ENCODE measurements at places on chromosomes 7 and 10.
A peak's percentile ranks its signal among the peaks of the same experiment; 100 is the strongest.

DNA sequence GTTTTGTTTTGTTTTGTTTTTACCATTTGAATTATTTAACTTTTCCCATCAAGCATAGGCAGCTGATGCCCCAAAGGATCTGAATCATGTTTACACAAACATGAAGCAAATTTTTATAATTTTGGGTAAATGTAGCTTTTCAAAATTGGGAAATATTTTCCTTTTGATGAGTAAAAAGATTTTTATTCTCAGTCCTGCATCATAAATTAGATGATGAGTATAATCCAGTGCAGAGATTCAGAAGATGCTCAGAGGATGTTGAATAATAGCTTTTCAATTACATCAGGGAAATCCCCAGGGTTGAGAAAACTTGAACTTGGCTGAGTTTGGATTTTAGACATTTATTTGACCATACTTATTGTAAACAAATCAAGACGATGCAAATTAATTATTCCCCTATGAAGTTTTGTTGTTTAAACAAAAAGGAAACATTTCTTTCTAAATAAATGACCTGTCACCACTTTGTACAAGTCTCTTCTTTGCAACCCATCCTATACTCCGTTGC is 121.7 kb downstream of the FAM204A start:
- DNase-seq = no peak

GRCh38 chr7:78377532-78377931 is 579.0 kb downstream of the PHTF2 start:
- DNase-seq = no peak

DNA sequence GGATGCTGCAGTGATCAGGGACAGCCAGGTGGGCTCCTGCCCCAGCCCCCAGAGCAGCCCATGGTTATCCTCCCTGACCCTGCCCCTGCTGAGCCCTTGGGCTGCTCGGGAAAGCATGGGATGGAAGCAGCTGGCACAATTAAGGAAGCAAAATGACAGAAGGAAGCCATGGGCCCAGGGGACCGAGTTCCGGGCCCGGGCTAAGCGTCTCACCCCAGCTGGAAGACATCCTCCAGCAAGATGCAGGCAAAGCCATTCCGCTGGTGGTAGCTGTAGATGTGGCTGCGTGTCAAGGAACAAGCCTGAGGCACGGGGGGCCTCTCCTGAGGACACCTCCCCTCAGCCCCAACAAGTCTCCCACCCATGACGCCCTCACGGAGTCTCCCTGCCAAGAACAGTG is 1.1 kb downstream of the ATG9B start:
- DNase-seq = no peak

DNA sequence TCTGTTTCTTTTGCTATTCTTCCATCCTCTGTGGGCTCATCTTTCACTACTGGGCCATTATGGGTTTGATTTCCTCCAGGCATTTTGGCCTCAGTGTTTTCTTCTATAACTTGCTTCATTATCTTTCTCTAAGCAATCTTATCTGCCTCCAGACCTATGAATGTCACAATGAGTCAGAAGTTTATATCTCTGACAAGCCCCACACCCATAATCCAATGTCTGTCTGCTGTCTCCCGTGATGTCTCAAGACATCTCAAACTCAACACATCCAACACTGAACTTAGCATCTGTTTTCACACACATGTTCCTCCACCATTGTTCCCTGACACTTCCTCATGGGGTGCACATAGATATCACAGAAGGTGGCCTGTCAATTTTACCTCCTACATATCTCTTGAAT is 46.7 kb upstream of the RHOBTB1 start:
- no peak for DNase-seq

DNA sequence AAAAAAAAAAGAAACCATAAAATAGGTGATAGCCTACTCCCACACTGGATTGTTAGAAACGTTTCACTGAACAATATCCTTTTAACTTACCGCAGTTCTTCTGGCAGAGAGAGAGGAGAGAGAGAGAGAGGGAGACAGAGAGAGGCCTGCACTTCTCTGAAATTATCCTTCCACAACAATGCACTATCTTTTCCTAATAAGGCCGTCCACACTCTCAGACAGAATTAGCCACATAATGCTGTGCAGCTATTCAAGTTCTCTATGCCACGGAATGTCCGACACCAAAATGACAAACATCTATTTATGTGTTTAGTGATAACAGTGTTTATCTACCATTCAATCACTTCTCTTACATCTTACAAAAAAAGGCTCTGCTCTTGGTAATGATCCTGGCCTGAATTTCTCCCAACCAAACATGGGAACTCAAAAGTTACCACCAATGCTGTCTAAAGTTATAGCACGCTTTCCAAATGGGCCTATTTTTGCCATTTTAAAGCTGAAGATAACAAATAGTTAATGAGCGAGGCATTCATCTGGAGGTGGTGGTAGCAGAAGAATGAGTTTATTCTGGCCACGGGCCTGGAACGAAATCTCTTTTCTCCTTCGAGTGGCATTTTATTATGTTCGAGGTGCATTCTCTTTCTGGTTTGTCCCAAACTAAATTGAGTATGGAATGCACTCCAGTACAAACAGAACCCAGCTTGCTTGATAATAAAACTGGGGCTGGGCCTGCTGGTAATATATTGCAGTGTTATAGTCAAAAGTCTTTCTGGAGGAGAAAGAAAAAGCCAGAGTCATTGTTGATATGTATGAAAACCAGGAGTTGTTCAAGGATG is 160.2 kb upstream of the SVIL start:
- no peak for DNase-seq

DNA sequence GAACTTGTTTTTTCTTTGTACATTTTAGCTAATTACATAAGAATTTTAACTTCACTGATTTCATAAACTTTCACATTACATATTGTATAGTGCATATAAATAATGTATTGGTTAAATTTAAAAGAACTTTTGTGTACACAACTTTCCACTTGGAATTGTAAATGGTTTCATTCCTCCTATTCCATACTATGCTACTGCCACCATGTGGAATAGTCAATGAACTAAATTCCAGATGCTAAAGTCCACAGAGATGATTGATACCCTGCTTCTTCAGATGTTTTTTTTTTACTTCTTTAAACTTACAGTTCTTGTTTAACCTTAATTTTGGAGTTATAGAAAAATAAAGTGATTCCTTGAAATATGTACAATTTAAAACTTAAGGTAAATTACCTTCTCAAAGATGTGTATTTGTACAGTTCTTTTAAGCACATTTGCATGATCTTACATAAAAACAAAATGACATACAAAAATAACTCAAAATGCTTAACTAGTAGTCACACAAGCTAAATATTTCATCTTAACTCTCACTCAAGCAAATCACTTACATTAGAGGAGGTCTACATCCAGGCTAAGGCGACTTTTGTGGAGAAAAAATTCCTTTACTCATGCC is 247.6 kb upstream of the HGF start:
- no peak for DNase-seq

- DNase-seq = peak; percentile 21
Observed at GRCh38 chr10:78424723-78425122, 391.1 kb downstream of the RPS24 start.

- no peak for DNase-seq
Observed at GRCh38 chr7:84823530-84823929, 363.3 kb downstream of the SEMA3D start.

DNA sequence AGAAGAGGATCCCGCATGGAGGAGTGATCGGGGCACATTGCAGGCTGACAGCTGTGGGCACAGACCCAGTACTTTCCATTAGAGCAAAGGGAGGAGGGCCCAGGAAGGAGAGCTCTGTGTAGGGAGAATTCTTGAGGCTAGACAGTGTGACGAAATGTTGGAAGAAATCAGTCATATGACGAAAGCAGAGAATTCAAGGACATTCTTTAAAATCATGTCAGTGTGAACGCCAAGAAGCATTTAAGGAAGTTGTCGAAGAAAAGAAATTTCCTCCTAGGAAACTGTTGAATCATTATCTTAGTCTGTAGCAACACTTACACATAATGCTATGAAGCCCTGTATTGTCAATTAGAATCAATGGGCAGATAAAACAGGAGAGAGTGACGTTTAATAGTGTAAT is 191.3 kb upstream of the ADARB2 start:
- DNase-seq = peak; percentile 5

DNA sequence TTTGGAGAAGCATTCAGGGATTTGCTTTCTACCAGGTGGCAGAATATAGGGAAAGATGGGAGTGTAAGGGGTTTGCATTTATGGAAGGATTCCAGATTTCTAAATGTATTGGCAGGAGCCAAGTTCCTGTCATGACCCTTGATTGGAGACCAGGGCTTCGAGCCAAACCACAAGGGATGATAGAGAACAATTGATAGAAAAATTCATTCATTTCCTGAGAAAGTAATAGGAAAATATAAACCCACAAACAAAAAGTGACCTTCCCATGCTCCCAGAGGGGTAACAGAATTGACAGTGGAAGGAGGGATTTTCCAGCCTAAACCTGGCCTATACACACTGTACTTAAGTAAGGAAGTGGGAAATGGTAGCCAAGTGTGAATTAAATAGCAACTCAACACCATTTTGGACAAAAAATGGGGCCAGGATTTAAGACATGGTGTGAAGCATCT is 22.4 kb upstream of the IFIT2 start:
- no peak for DNase-seq

GRCh38 chr7:93877742-93878141 is 12.8 kb downstream of the TFPI2 start:
- no peak for DNase-seq

- no peak for DNase-seq
Observed at GRCh38 chr7:135265637-135266036, 32.0 kb downstream of the STRA8 start.

GRCh38 chr7:155346285-155346684 is 48.6 kb downstream of the INSIG1 start:
- DNase-seq = no peak

GRCh38 chr10:69384320-69384719 is 32.4 kb downstream of the TACR2 start:
- DNase-seq = no peak

Data from inflammatory macrophage (primary cell).